ENCODE measurements at places on chromosomes 5 and 9.

DNA sequence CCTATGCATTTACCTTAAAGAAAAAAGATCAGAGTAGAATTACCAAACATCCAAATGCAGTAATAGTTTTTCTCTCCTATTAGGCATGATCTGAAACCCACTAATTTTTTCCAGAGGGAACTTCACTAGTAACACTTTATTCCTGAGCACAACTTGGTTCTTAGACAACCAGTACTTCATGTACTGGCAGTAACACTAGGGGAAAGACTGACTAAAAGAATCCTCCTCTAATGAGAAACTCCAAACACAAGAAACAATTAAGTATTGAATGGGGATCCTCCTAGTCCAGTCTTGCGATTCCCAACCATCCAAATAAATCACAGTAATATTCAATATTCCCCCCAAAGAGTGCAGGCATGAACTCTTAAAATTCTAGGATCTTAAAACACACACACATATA is 48.9 kb downstream of the ZNF608 start:
- DNase-seq = no peak

DNA sequence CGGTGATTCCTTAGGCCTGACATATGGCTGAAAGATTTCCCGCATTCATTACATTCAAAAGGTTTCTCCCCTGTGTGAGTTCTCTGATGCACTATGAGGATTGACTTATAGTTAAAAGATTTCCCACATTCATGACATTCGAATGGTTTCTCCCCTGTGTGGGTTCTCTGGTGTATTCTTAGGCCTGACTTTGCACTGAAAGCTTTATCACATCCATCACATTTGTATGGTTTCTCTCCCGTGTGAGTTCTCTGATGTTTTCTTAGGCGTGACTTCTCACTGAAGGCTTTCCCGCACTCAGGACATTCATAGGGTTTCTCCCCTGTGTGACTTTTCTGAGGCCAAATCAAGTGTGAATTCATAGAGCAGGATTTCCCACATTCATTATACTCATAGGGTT is 35.8 kb downstream of the ZNF782 start:
- DNase-seq = no peak

DNA sequence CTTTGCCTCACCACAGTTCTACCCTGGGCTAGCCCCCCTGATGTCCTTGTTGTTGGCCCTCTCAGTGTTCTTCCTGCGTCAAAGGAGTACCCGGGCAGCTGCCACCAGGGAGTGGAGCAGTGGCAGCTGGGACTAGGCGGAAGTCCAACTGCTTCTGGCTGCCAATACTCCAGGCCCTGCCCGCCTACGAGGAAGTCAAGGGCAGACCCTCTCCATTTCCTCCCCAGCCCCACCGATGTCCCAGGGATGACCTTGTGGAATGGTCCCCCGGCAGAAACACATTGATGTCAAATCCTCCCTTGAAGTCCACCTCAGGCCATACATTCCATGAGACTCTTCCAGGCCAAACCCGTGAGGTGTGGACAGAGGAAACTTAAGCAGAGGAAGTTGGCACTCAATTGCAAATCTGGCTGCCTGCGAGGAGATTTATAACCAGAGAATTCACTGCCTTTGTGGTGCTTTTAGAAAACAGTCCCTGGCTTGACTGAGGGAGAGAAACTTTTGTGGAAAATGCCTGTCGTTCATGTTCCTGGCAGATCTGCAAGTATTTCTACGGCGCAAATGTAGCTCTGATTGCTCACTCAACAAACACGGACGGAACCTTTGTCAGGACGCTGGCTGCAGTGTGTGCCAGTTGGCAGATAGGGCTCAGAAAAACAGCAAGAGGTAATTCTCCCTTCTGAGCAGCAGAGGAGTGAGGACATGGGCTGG is 339.7 kb downstream of the RAB3C start:
- no peak for DNase-seq

- DNase-seq = no peak
Observed at GRCh38 chr9:37974506-37975173, 70.7 kb upstream of the SLC25A51 start.

- DNase-seq = no peak
Observed at GRCh38 chr5:88109818-88110217, 158.8 kb downstream of the TMEM161B start.

DNA sequence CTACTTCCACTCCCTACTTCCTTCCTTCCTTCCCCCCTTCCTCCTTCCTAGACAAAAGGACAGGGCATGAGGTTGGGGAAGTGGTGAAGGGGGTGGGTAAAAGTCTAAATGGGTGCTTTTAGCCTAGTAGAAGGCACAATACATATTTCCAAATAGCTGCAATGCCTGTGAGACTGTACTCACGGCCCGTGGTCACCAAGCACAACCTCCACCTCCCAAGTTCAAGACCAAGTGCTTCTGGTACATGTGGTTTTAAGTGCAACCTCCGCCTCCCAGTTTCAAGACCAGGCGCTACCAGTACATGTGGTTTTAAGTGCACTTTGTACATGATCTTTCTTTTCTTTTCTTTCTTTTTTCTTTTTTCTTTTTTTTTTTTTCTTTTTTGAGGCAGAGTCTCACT is 14.5 kb upstream of the NTNG2 start:
- no peak for DNase-seq

- DNase-seq = no peak
Observed at GRCh38 chr5:77133061-77133758, 46.1 kb upstream of the ZBED3 start.

DNA sequence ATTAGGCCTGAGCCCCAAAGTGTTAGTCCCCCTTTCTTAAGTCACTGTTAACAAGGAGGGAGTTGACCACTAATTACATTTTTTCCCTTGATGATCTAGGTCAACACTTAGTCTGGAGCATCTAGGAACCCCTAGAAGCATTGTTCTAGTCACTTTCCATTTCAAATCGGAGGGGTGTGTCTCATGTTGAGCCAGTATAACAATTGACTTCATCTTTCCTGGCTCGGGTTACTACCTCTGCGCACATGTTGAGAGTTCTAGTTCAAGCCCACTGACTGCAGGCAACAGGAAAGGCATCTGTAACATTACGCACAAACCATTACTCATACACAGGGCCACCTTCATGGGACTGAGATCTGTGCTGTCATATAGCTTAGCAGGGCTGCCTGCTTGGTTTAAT is 164.9 kb downstream of the NTRK2 start:
- no peak for DNase-seq

- DNase-seq = no peak
Observed at GRCh38 chr5:17077440-17078233, 139.8 kb upstream of the BASP1 start.

- DNase-seq = no peak
Observed at GRCh38 chr9:71987471-71988371, 72.7 kb downstream of the C9orf57 start.

DNA sequence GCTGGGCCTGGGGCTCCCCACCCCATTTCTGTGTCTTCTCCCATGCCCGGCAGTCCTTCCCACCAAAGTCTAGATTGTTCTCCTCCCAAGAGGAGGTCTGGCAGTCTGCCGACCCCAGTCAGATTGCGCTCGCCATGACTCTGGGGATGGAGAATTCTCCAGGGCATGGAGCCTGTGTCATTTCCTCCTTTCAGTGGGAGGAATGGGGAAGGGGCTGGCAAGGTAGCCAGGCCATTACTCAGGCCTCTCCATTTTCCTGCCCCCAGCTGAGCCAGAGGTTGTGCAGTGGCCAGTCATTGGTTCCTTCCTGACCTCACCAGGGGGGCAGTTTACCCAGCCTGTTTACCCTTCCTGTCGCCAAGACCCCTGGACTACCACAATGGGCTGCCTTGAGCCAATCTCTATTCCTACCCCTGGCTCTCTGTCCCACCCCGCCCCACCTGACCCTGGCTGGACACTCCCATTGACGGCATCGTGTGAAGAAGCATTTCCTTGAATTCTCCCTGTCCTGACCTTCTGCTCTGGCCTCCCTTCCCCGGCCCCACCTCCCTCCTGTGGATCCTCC is 628 bp downstream of the SYNPO start:
- no peak for DNase-seq

DNA sequence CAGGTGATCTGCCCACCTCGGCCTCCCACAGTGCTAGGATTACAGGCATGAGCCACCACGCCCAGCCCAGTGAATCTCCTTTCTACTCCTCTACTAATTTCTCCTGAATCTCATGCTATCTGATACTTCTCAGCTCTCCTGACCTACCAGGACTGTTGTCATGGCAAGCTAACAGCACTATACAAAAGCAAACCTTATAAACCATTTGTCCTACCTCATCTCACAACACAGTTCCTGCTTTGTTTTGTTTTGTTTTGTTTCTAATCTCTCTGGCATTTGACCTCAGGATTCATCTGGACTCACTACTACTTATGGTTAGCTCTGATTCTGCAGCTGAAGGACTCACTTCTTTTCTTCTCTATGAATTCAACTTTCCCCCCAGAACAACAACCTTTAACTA is 734.8 kb downstream of the TLE1 start:
- no peak for DNase-seq

DNA sequence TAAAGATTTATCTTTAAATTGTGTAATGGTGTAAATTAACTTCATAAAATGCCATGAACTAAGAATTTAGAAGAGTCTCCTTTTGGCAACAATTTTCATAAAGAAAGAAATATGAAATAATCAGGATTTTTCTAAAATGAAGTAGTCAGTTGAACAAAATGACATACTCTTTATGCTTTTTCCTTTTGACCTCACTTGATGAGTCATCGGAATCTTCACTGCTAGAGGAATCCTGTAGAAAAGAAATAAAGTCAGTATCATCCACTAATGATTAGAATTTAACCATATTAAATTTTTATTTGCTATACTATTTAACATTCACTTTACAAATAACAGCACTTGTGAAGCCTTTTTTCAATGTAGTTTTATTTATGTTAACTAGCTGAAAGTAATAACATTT is 26.1 kb downstream of the CHD1 start:
- DNase-seq = no peak

DNA sequence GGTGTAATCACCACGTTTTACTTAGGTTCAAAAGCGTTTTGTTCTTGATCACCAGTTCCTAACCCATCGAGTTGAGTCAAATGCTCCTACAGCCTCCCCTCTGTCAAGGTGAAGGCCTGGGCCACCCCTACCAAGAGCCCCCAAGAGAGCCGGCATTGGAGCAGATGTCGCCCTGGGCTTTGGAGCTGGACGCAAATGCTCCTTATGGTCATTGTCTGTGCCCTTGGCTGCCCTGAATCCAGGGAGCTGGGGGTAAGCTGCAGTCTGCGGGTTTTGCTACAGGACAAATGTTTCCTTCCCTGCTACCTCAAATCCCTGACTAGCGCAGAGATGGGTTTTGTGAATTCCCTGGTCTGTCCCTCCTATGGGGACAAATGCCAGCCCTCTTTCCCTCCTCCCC is 4.9 kb downstream of the RNF183 start:
- DNase-seq = no peak

DNA sequence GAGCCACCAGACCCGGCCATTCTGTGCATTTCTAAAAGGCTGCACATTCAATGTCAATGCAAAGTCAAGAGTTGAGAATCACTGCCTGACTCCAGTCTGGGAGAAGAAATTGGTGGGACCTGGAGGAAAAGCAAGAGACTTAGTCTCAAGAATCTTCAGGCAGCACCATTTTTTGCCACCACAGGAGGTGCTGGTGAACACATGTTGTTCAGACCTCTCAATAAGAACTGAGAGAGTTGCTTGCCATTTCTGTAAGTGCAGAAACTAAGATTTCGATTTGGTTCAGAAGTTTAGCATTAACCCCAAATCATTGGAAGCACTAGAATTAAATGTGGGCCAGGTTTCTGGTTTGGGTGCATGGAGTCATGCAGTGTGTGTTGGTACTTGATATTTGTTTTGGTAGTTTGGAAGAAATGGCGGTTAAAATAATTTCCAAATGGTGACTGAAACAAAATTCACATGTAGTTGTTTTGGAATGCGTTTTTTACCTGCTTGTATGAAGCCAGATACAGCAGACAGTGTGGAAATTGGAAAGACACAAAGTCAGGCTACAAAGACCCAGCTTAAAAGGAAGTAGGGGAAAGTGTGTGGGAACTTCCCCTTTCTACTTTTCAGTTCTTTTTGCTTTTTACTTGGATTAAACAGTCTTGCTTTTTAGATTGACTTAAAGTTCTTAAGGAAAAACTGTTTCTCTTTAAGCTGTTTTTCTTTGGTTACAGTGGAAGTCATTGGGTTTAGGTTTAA is 20.4 kb downstream of the PDE8B start:
- no peak for DNase-seq

DNA sequence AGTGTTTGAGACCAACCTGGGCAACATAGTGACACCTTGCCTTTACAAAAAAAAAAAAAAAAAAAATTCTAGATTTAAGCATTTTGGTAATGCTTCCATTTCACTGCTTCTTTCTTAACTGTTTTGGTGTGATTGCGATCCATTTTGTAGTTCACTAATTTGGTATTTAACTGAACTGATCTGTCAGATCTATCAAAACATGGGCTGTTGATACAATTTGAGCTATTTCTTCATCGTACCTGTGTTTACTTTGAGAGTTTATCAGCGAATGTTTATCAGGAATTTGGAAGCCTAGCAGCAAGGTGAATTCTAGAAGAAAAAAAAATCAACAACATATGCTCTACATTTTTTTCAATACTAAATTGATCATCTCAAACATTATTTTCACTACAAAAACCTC is 864.9 kb upstream of the WWC1 start:
- DNase-seq = no peak

DNA sequence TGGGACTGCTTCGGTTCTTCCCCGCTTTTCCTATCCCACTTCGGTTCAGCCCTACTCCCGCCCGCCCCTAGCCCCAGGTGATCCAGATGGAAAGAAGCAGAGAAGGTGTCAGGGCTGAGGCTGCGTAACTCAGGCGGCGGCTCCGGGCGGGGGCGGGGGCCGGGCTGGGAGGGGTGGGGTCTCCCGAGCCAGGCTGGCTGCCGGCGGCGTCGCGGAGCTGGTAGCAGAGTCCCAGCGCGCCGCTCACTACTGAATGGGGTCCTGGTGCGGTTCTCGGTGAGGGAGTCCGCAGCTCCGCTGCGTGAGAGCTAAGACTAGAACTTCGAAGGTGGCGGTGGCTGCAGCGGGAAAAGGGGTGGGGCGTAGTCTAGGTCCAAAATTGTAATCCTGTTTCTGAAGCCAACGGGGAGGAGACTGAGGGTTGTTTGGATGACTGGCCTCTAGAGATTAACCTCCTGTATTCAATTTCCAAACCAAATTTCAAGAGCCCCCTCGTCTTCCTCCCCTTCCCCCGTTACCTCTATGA is 1.4 kb downstream of the PRR16 start:
- DNase-seq = no peak

- DNase-seq = no peak
Observed at GRCh38 chr5:103617913-103618312, 55.3 kb upstream of the NUDT12 start.

DNA sequence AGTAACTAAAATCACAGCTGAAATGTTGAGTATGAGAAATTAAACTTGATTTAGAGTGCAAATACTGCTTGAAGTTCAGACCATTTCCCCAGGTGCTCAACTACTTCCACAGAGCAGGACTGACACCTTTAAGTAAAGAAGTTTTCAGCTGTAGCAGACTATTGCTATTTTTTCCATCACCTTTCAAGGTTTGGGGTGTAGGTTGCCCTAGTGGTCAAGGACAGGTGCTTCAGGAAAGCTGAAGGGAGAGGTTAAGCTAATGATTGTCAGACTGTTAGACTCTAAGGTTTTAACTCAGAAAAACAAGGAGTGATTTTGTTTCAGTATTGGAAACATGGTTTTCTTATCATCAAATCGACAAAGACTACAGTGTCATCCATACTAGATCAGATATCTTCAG is 162.1 kb downstream of the CCDC192 start:
- DNase-seq = no peak

- no peak for DNase-seq
Observed at GRCh38 chr5:94276751-94277150, 341.7 kb downstream of the KIAA0825 start.
